ENCODE measurements at places on chromosomes 7 and 10.

- no peak for DNase-seq
These were observed 281.8 kb downstream of the POU6F2 start for GRCh38 chr7:39259391-39260003.

DNA sequence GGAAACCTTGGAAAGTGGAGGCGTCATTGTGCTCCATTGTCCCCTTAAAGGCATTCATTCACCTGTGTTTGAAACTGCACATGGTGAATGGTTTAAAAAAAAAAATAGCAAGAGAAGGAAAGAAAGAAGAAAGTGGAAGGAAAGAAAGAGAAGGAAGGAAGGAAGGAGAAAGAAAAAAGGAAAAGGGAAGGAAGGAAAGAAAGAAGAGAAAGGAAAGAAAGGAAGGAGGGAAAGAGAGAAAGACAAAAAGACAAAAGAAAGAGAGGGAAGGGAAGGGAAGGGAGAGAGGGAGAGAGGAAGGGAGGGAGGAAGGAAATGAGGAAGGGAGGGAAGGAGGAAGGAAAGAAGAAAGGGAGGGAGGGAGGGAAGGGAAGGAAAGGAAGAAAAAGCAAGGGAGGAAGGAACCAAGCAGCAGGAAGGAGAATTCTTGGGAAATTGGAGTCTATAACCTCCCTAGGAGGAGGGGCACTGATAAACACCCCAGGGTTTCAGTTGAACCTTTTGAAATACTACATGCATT lies 66.9 kb downstream of the CALN1 start:
- no peak for DNase-seq

GRCh38 chr7:41315764-41316163 lies 387.1 kb downstream of the INHBA start:
- DNase-seq, result no peak

DNA sequence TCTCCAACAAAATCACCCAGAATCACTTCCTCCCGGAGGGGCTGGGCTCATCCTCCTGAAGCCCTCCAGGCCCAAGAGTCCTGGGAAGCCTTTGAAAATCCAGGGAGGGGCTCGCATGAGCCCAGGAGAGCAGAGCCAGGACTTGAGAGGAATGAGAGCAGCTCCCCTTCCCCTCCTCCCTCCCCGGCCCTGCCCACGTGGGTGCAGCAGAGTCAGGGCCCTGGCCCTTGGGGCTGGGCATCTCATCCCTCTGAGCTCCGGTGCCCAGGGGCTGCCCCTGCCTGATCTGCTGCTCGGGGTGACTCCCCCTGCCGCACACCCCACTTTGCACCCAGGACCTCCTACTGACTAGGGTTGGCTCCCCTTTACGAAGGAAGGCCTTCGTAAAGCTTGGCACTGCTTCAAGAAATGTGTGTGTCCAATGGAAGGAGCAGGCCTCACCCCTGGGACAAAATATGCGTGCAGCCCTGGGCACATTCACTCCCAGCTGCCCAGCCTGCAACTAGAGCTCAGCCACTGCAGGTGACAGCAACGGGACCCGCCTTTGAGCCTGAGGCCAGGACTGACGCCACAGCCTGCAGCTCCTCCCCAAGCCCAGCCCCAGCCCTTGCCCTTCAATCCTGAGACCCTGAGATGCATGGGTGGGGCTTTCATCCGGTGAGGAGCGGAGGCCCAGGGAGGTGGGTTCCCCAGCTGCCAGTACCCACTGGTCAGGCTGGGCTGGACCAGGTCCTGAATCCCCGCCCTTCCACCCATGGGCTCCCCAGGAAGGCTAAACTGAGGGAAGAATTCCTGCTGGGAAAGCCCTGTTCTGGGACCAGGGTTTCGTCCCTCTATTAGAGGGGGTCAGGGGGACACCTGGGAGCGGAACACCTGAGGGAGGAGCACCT lies 21.8 kb downstream of the PWWP2B start:
- DNase-seq, result no peak

DNA sequence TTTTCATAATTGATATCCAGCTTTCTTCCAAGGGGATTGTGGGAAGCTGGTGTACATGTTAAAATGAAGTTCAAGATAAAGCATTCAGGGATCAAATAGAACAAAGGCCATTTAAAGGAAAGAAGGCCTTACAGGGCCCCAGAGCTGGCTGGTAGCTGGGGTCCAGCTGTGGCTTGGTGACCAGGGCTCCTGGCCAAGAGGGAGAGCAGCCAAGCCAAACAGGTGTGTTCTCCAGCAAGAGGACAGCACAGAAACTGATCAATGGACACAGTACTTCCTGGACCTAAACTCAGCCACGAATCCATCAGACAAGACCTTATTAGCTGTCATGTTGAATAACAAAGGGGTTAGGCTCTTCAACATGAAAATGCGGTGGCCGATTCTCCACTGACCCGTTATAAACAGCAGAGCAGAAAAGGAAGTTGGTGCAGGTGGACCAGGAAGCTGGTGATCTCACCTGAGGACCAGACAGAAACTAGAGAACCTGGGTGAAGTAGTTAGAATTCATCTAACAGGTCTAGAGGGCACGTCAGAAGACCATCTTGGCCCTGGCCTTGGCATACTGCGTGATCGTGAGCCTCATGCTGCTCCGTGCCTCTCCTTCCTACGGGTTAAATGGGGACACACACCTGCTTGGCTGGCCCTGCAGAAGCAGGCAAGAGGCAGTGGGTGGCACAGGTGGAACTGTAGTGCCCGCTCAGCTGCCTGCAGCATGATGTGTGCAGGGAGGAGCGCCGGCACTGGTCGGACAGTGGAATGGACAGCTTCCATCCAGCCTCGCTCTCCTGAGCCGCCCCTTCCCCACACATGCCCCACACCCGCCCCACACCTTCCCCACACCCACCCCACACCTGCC lies 53.8 kb downstream of the PARP12 start:
- DNase-seq, result no peak

- no peak for DNase-seq
These were observed 10.7 kb downstream of the APBB1IP start for GRCh38 chr10:26448706-26449435.

- no peak for DNase-seq
These were observed 982 bp downstream of the PGAM1 start for GRCh38 chr10:97426776-97427570.

DNA sequence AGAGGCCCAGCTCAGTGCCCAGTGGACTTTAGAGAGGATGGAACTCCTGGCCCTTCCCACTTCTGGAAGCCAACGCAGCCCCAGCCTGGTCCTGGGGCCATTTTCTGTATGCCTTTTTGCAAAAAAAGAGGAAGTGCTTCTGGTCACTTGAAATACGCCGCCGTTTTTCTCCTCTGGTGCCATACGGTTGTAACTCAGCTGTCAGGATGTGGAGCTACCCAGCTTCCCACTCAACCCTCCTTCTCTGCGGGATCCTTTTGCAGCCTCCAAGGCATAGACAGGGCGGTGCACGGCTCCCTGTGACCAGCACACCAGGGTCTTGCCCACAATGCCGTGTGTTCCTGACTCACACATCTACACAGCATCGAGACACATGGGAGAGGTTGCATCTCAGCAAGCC lies 369.6 kb downstream of the TCERG1L start:
- no peak for DNase-seq

GRCh38 chr10:32121648-32122047 lies 65.4 kb upstream of the KIF5B start:
- no peak for DNase-seq

DNA sequence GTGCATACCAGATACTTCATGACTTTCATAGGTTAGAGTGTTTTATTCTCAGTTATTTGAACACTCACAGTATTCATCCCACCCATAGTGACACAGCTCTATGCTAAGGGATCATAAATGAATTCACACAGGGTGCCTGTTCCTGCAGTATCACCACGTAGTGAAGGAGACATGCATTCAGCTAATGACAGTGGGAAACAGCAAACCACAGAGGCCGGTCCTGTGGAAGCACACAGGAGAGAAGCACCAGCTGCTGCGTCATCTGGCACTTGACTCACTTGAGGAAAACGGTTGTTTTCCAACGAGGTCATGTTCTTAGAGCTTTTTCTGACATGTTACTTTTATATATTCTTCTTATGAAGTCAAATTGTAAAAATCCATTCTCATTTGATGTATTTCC lies 73.0 kb downstream of the UBE3C start:
- no peak for DNase-seq

- no peak for DNase-seq
These were observed 349.0 kb upstream of the MTPN start for GRCh38 chr7:136326045-136326609.

- no peak for DNase-seq
These were observed 15.9 kb downstream of the GSTO2 start for GRCh38 chr10:104284846-104285245.

DNA sequence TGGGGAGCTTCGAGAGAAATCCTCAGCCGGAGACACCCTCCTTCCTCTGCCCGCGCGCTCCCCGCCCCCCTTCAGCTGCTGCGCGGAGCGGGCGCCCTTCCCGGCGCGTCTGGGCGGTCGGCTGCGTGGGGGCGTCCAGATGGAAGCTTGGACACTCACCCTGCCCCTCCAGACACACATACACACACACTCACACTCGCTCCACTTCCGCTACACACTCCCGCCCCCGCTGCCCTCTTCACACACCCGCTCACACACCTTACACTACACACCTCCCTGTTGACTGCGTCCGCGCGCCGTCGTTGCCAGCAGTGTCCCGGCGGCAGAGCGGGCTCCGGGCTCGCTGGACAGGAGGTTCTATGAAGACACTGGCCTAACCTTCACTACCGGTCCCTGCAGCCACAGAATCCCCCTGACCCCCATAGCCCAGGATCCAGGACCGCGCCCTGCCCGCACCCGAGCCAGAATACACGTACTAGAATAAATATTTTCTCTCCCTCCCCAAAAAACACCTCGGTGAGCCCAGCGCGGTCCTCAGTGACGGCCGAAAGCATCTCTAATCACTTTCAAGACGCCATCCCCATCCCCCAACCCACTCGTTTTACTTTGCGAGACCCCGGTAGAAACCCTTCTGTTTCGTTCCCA lies 1.1 kb upstream of the EGR2 start:
- DNase-seq, result no peak

DNA sequence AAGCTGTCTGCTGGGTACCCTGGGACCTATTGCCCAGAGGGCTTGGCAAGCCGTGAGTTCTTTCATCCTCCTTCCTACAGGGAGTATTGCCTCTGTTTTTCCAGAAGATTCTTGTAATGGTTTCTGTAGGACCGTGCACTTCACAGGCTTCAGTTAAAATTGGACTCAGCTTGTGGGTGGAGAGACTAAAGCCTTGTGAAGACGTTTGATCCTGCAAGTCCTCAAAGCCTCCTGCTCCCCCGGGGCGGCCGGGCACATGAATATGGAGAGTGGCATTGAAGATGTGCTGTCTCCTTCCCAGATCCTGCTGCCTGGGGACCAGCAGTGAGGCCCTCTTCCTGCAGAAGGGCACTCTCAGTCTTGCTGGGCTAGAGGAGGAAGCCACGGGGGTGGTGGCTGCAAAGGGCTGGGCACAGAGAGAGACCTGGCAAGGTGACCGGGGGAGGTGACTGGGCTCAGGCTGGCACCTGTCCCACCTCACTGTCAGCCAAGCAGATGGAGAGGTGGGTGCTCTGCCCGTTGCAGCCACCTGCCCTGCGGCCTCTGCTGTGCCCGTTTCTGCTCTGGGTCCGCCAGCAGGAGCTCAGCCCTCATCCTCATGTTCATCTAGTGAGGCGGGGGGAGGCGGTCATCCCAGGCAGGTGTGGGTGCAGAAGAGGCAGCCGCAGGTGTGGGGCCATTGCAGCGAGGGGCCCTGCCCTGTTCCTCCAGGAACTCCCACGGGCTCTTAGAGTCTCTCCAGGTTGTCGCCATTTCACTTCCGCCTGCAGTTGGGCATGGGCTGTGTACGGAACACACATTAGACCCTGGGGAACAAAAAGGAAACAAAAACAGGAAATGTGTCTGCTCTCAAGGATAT lies 55.7 kb downstream of the TMEM209 start:
- DNase-seq, result peak; percentile 47

DNA sequence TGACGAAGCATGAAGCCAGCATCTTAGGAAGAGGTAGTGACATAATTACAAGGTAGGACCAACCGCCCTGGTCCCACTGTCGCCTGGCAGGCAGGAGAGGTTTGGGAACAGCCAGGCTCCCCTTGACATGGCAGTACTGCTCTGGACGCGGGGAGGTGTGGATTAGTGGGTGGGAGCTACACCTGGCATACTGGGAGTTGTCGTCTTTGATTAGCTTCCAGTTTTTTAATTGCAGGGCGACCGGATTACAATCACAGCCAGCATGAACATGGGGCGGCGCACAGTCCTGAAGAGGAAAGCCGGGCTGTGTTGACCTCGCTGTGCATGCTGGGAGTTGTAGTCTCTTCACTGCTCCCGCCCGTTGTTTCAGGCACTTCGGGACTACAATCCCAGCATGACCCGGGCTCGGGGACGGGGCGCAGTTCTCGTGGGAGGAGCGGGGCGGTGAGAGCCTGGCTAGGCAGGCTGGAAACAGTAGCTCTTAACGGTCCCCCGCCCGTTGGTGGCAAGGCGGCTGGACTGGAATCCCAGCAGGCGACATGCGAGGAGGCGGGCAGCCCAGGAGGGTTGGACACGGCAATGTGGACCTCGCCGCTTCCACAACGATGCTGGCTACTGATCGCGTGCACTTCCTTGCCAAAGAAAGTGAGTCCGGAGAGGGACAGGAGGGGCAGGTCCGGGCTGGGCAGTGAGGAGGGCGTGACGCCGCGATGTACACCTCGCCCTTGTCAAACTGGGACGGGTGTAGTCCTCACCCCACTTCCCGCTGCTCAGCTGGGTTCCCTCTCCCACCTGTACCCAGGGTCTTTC lies 98.0 kb upstream of the ZNF722 start:
- DNase-seq, result no peak

DNA sequence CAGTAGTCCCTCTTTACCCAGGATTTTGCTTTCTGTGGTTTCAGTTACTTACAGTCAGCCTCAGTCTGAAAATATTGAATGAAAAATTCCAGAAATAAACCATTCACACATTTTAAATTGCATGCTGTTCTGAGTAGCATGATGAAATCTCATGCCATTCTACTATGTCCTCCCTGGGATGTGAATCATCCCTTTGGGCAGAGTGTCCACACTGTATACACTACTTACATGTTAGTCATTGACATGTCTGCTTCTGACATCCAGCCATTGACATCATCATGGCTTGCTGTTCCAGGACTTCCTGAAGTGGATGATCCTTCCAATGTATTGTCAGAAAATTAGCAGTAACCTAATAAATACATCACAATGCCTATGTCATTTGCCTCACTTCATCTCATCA lies 34.6 kb upstream of the MALRD1 start:
- DNase-seq, result no peak

DNA sequence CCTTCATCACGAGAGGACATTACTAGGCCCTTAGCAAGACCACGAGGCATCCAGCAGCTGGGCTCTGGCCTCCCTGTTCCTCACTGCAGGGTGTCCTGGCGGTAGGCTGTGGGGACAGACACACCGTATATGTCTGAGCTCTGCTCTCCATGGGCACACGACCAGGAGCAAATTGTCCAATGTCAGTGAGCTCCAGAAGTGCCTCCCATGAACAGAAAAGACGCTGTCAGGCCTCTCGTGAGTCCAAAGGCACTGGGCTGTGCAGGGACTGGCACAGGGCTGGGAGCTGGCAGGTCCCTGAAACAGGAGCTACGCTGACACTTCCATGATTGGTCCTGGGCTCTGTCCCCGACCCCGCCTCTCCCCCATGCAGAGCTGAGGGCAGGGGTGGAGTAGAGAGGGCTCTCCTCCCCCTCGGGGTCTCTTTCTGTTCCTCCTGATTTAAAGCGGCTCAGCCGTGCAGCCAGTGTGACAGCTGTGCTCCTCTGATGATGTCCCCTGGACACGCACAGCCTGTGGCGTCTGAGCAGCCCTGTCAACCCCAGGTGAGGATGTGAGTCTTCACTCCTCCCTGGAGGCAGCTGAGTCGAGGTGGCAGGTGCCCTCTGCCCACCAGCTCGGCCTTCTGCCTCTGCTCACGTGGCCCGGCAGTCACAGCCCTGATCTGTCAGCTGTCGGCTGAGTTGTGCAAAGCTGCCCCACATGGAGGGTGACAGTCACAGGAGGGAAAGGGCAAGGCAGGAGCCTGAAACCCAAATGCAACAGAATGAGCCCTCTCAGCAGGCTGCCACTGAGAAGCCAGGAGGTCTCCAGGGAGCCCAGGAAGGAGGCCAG lies 13.0 kb downstream of the ANTXRL start:
- no peak for DNase-seq

Data from GM19239 (cell line).